ENCODE measurements at places on chromosomes 11 and 22.

DNA sequence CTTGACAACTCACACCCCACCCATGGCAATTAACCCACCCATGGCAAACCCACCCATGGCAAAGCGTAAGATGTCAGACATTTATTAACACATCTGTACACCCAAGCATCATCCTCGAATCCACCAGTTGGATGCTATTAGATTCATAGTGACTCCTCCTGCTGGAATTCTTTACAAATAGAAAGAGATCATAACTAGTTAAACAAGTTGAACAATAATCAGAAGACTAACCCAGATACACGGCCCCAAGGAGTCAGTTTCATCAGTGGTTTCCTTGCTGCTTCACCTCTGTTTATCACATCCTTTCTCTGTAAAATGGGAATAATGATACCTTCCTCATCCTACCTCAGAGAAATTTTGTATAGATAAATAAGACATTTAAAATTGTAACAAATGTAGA lies 5.1 kb downstream of the GTPBP1 start:
- H3K4me3 ChIP-seq: no peak overlapping the region
- DNase-seq: no peak
- H3K36me3 ChIP-seq: peaks cover 8% of the 10 kb centered on the region
- no peak overlapping the region for H3K27ac ChIP-seq

GRCh38 chr11:3162410-3163240 lies 2.5 kb downstream of the OSBPL5 start:
- no peaks in the 10 kb centered on the region for H3K27me3 ChIP-seq
- DNase-seq: no peak
- peaks cover 18% of the 10 kb centered on the region for H3K4me1 ChIP-seq
- H3K4me3 ChIP-seq: no peak overlapping the region

GRCh38 chr11:64794526-64794925 lies 8.5 kb downstream of the MAP4K2 start:
- no peaks in the 10 kb centered on the region for H3K27me3 ChIP-seq
- no peak overlapping the region for H3K4me3 ChIP-seq
- no peak overlapping the region for H3K27ac ChIP-seq
- H3K4me1 ChIP-seq: no peaks in the 10 kb centered on the region
- DNase-seq: no peak

- DNase-seq: no peak
- H3K36me3 ChIP-seq: no peaks in the 10 kb centered on the region
- no peaks in the 10 kb centered on the region for H3K4me1 ChIP-seq
- no peak overlapping the region for H3K27ac ChIP-seq
Observed at GRCh38 chr11:10233581-10233980, 60.4 kb downstream of the SBF2 start.

DNA sequence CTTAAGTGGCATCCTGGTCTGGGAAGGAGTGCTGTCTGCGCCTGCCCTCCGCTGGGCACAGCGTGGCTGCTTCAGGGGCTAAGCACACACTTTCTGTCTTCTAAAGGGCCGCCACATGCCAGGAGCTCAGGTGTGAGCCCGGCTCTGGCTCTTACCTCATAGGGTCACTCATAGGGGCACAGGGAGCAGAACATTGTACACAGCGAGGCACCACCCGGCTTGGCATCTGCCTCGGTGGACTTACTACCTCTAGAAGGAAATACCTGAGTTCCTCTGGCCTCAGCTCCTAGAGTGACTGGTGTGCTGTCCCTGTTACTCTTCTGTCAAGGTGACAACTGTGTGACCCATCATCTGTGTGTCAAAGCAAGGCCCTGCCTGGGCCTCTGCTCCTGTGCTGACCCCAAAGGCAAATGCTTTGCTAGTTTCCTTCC lies 13.4 kb downstream of the NEAT1 start:
- DNase-seq: no peak
- peaks cover 13% of the 10 kb centered on the region for H3K4me1 ChIP-seq
- H3K27ac ChIP-seq: no peak overlapping the region
- peaks cover 32% of the 10 kb centered on the region for H3K36me3 ChIP-seq

DNA sequence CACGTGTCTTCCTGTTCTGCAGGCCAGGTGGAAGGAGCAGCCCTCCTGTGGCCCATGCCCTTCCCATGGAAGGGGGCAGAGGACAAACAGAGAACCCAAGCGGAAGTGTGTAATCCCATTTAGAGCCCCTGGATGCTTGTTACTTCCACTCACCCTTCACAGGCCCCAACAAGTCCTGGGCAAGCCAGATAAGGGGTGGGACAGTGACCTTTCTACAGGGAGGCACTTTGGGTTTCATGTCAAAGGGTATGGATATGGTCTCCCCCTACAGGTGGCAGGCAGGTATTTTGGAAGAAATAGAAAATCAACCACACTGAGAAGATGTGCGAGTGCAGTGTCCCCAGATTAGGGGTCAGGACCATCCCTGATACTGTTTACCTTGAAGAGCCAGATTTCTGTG lies 11.4 kb downstream of the MPEG1 start:
- no peak overlapping the region for H3K27ac ChIP-seq
- H3K4me1 ChIP-seq: peaks cover under 1% of the 10 kb centered on the region
- H3K36me3 ChIP-seq: no peaks in the 10 kb centered on the region
- DNase-seq: no peak
- H3K4me3 ChIP-seq: no peak overlapping the region

DNA sequence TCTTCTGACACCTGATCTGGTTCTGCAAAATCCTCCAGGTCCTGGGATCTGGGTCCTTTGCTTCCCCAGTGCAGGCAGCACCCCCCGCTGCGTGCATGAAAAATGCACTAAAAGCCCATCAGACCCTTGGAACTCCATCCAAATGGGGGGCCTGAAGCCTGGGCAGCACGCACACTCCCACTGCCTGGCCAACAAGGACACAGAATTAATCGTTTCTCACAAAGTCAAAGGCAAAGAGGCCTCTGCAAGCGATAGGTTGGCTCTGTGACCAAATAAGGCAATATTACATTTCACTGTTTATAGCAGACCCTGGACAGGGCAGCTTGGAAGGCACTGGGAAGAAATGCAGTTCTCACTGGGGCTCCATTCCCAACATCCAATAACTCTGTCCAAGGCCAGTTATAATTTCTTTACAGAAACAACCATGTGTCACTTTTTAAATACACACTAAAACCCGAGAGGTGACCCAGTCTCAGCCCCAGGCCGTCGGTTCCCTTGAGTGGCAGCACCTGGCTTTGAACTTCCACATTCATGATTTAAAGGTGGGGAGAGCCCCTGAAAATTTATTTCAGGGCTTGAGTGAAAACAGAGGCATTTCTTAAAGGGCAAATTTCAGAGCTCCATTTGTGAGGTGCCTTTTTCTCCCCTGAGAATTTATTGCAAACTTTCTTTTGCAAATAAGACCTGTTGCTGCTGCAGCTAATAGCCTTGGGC lies 114.4 kb upstream of the ANO1 start:
- H3K27me3 ChIP-seq: no peaks in the 10 kb centered on the region
- H3K27ac ChIP-seq: no peak overlapping the region
- H3K4me3 ChIP-seq: no peak overlapping the region

- H3K4me3 ChIP-seq: no peak overlapping the region
- H3K36me3 ChIP-seq: no peaks in the 10 kb centered on the region
- DNase-seq: no peak
Observed at GRCh38 chr22:19567157-19568009, 43.2 kb upstream of the CLDN5 start.

- no peak overlapping the region for H3K4me3 ChIP-seq
- no peak overlapping the region for H3K27ac ChIP-seq
- DNase-seq: no peak
- H3K4me1 ChIP-seq: no peaks in the 10 kb centered on the region
- H3K36me3 ChIP-seq: no peaks in the 10 kb centered on the region
Observed at GRCh38 chr11:78768971-78769370, 194.3 kb upstream of the NARS2 start.

- H3K4me3 ChIP-seq: no peak overlapping the region
- H3K36me3 ChIP-seq: no peaks in the 10 kb centered on the region
- no peak overlapping the region for H3K27ac ChIP-seq
- H3K27me3 ChIP-seq: peaks cover 5% of the 10 kb centered on the region
Observed at GRCh38 chr22:26364066-26365015, 64.7 kb upstream of the ASPHD2 start.

DNA sequence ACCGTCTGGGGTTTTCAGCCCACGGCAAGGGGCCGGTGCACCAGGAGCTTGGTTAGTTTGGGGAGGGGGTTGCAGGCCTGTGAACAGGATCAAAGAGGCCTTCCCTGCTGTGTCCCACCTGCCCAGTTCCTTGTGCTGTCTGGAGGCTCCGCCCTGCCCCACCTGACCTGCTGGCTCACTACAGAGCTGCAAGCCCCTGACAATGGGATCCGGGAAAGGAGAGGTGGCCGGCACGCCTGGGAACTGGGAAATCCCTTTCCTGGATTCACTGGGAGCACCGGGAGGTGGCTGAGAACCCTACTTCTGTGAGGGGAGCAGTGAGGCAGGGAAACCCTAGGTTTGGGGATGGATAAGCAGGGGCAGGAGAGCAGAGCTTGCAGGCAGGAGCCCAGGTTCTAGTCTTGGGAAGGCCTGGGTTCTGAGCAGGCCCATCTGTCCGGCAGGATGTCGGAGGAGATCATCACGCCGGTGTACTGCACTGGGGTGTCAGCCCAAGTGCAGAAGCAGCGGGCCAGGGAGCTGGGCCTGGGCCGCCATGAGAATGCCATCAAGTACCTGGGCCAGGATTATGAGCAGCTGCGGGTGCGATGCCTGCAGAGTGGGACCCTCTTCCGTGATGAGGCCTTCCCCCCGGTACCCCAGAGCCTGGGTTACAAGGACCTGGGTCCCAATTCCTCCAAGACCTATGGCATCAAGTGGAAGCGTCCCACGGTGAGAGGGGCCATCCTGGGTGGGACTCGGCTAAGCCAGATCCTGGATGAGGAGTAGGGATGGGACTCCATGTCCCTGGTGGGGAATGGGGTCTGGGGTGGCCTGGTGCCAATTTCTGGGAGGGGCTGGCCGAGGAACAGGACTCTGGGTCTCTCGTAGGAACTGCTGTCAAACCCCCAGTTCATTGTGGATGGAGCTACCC lies 786 bp downstream of the CAPN1 start:
- peak overlapping the region; percentile 84 for H3K4me3 ChIP-seq
- no peaks in the 10 kb centered on the region for H3K27me3 ChIP-seq
- peaks cover 23% of the 10 kb centered on the region for H3K4me1 ChIP-seq
- peak overlapping the region; percentile 69 for H3K27ac ChIP-seq

DNA sequence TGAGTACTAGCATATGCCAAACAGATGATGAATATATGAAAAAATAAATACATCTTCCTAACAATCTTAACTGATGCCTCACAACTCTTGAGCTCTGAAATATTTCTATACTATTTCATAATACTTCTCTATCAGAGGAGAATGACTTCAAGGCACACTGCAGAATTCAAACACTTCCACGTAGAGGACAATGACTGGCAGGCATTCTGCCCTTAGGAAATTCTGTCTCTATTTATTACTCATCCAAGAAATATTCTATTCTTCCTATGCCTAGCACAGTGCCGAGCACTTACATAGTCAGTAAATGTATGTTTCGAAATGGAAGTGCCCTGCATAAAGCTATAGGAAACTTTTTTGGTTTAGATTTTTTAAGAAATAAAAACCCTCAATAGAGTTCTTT lies 809.1 kb downstream of the DLG2 start:
- no peaks in the 10 kb centered on the region for H3K36me3 ChIP-seq
- no peak overlapping the region for H3K27ac ChIP-seq
- no peaks in the 10 kb centered on the region for H3K4me1 ChIP-seq
- DNase-seq: no peak
- H3K4me3 ChIP-seq: no peak overlapping the region
- H3K27me3 ChIP-seq: no peaks in the 10 kb centered on the region

- no peak overlapping the region for H3K4me3 ChIP-seq
- H3K27ac ChIP-seq: no peak overlapping the region
- no peak for DNase-seq
- H3K27me3 ChIP-seq: peaks cover 3% of the 10 kb centered on the region
- H3K4me1 ChIP-seq: no peaks in the 10 kb centered on the region
Observed at GRCh38 chr11:120524536-120525085, 13.1 kb downstream of the GRIK4 start.

- no peak for DNase-seq
- no peak overlapping the region for H3K27ac ChIP-seq
- H3K4me1 ChIP-seq: peaks cover 12% of the 10 kb centered on the region
- no peak overlapping the region for H3K4me3 ChIP-seq
Observed at GRCh38 chr11:8690374-8691342, 8.1 kb downstream of the RPL27A start.
